ENCODE measurements at places on chromosomes 7 and 10. TPM values are rescaled to one million over a fixed set of nuclear protein-coding genes. Genes with fewer than 3 reads are reported as not detected.

The CFAP43 gene
- total RNA-seq = 0.06 TPM

- no peak for DNase-seq
Observed at GRCh38 chr7:35365523-35365922, 111.6 kb upstream of the TBX20 start.

DNA sequence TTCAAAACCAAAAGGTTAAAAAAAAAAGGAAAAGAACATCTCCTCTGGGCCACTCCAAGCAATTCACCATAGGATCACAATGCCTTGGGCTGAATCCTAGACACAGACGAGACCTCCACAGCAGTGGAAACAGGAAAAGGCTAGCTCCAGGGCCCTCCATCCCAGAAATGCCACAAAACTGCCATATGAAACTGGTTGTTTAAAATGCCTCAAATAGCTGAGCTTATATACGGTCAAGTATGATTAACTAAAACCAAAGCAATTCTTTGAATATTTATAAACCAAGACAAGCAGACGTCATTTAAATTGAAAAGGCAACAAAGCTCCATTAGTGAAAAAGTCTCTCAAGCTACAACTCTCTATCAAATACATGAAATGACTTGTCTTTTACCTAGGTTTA lies 63.1 kb downstream of the DOCK4 start:
- no peak for DNase-seq

DNA sequence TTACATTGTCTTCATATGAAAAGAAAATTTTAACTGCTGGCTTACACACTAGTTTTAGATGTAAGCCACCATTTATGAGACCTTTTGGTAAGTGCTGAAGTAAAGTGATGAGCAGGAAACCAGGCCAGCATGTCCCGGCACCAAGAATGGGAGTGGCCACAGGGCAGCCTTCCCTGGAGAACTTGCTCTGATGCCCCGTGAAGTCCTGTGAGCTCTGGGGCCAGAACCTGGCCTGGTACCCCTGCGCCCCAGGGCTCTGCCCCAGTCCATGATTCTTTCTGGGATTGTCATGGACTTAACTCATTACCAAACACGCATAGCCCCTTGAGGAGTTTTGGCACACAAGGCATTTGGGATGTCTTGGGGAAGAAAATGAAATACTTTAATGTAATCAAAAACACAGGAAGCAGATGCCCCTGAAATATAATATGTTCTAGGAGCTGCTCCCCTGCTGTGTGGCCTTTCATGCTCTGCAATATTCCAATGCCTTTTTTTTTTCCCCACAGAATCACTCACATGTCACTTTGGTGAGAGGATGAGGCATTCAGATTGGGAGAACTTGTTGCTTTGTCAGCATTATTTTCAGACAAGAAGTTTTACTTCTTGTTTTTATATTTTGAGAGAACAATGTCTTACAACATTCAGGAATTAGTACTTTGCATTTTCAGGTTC lies 53.1 kb upstream of the CXCL12 start:
- DNase-seq = no peak

The COBL gene
- total RNA-seq = 0.46 TPM

DNA sequence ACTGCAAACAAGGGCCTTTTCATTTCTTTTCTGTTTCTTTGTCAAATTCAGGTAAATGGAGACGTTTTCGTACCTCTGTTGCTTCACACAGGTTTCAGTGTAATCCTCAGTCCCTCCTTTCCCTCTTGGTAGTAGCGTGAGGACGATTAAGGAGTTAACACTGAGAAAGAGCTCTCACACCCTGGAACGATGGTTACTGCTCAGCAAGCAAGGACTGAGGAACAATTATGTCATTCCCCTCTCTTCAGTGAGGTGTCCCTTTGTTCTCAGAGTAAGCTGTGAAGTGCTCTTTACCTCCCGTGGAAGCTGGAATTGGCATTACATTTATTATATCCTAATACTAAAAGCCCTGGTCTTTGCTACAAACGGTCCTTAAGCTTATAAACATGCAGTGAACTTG lies 95.9 kb downstream of the FANK1 start:
- DNase-seq = no peak

GRCh38 chr7:81685270-81685868 lies 84.5 kb downstream of the HGF start:
- DNase-seq = no peak
